ENCODE measurements at places on chromosomes 16 and 17.

DNA sequence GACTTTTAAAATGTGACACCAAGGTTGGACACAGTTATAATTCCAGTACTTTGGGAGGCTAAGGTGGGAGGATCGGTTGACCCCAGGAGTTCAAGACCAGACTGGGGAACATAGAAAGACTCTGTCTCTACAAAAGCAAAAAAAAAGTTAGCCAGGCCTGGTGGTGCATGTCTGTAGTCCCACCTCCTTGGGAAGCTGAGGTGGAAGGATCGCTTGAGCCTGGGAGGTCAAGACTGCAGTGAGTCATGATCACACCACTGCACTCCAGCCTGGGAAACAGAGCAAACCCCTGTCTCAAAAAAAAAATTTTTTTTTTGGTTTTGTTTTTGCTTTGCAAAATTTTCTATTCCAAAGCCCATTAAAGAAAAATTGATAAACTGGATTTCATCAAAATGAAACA lies 281.4 kb downstream of the BCAS3 start:
- DNase-seq = no peak

GRCh38 chr16:5510819-5511370 lies 413.3 kb upstream of the EEF2KMT start:
- DNase-seq = no peak

DNA sequence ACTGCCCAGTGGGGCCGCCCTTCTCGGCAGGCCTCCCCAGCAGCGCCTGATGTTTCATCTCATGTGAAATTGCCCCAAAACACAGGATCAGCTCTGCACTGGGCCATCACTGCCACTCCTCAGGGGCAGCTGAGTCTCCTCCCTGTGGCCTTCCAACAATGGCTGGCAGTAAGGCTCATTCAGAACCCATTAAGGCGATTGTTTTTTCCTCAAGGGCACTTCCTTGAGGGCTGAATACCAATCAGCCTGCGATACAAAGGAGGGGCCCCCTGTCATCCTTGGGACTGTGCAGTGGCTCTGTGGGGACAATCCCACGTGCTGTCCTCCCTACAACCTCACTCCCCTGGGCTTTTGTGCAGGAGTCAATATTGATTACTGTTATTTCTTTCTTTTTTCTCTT lies 47.5 kb downstream of the XYLT1 start:
- no peak for DNase-seq

- no peak for DNase-seq
Measured at GRCh38 chr16:56593573-56594291, 4.4 kb downstream of the MT3 start.

DNA sequence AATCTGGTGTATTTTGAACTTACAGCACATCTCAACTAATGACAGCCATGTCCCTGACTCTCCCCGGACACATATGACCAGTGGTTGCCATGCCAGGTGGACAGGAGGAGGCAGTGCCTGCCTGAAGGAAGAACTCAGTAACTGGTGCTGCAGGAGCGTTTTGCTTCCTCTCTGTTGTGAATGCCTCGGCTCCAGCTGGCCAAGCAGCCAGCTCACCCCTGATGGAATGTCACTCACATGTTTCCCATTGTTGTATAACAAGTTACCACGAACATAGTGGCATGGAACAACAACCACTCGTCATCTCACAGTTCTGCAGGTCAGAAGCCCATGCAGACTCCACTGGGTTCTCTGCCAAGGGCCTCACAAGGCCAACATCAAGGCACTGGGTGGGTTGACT lies 20.1 kb upstream of the IRF8 start:
- no peak for DNase-seq

DNA sequence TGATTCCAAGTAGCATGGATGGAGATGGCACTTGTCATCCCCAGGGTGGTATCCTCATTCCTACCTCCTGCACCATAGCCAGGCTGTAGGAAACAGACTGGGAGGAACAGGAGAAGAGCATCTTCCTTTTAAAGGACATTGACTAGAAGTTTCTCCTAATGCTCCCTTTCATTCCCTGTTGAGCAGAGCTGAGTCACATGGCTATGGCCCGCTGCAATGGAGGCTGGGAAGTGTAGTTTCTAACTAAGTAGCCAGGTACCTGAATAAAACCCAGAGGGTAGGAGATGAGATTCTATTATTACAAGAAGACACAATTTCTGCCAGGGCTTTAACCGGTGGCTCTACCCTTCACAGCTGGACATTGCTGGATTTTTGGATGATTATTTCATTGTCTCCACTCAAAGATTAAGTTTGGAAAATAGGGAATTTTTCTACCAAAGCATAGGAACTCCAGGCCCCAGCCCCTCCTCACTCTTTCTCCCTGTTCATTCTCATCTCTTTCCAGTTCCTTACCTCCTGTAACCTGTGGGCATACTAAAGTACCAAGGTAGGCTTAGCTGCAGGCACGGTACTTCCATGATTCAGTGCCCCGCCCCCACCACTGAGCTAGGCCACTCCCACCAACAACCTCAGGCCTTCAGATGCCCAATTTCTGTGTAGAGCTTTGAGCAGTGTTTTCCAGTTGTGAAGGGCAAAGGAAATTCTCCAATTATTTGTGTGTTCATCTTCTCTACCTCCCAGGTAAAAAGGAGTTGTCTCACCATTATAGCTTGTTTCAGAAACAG lies 378.3 kb downstream of the CDH13 start:
- DNase-seq = no peak

- DNase-seq = no peak
Measured at GRCh38 chr17:44761932-44762810, 3.4 kb downstream of the ADAM11 start.

GRCh38 chr16:50830698-50831097 lies 88.8 kb downstream of the CYLD start:
- DNase-seq = no peak

- DNase-seq = no peak
Measured at GRCh38 chr16:57763285-57764005, 27.9 kb downstream of the KATNB1 start.

DNA sequence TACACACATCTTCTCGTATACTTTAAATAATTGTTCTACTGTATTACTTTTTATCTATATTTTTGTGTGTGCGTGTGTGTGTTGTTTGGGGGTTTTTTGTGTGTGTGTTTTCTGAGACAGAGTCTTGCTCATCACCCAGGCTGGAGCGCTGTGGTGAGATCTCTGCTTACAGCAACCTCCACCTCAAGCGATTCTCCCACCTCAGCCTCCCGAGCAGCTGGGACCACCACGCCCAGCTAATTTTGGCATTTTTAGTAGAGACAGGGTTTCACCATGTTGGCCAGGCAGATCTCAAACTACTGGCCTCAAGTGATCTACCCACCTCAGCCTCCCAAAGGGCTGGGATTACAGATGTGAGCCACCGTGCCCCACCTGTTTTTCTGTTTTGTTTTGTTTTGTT lies 1.5 kb upstream of the CMTM4 start:
- no peak for DNase-seq

- no peak for DNase-seq
Measured at GRCh38 chr16:27195941-27196595, 7.3 kb upstream of the KDM8 start.

- no peak for DNase-seq
Measured at GRCh38 chr16:90032674-90033331, 13.5 kb upstream of the DBNDD1 start.

DNA sequence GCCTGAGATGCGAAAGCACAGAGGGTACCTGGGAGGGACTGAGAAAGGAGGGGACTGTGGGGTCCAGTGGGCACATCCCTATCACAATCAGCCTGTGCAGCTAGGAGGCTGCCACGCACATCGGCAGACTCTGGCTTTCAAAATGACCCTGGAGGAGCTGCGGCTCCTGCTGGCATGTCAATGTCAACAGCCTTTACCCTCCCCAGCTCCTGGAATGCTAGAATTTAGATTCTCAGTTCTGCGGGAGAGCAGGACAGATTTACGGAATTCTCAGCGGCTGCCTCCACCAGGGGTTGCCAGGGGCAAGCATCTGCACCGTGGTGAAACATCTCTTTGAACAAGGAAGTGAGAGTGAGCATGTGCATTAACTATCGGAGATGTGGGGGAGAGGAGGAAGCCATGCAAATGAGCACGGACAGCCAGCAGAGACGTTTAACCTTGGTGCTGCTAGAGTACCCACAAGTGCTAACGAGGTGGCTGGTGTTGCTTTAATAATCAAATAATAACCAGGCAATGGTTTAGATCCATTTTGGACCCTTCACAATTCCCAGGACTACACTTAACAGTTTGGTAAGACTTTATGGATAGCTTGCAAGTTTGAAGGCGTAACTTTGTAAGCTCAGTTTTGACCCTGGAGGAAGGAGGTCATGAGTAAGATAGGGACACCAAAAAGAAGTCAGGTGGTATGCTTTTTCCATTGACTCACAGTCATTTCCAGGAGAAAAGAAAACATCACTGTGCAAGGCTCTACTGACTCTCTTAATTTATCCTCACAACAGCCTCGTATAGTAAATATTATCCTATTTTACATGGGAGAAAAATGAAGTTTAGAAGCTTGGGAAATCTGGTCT lies 54.1 kb downstream of the XYLT1 start:
- DNase-seq = peak; percentile 55

DNA sequence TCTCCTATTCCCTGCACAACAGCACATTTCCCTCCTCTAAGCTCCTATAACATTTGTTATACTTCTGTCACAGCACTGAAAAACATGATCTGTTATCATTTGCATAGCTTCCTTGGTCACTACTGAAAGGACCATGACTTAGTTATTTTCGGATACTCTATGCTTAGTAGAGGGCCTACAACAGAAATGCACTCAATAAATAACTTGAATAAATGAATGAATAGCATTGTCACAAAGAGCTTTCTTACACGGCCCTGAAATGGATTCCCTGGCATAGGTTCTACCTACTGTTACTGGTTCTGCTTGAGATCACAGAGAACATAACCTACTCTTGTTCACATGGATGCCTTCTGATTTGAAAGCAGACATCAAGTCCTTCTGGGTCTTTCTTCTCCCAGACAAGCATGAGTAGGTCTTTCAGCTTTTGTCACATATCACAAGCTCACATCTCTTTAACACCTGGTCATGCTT lies 41.6 kb downstream of the MYO1D start:
- no peak for DNase-seq

DNA sequence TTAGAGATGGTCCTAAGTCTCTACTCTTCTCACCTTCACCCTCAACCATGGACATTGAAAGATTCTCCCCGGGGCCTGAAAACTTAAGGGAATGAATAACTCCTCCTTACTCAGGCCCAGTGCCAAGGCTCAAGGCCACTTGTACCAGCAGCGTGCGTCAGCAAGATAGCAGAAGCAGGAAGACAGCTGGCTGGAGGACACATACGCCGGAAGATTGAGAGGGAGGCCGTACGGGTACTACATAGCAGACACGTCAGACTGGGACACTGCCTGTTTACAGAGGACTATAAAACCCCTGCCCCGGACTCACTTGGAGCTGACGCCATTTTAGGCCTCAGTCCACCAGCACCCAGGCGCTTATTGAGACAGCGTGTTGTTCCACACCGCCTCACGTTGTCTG lies 75.8 kb upstream of the MED13 start:
- no peak for DNase-seq

- DNase-seq = no peak
Measured at GRCh38 chr17:47697906-47698711, 4.1 kb downstream of the TBKBP1 start.

- no peak for DNase-seq
Measured at GRCh38 chr17:36937959-36938565, 787 bp downstream of the LHX1 start.

Data from stimulated activated CD4-positive, alpha-beta T cell treated with anti-CD3 and anti-CD28 coated beads, Interleukin-15, amount 100 ng/mL, for 48 hours (primary cell).